HFFc6 (cell line): ENCODE measurements at places on chromosomes 13 and 19.
A peak's percentile ranks its signal among the peaks of the same experiment; 100 is the strongest.

- DNase-seq, result no peak
Measured at GRCh38 chr13:109465148-109465547, 321.2 kb downstream of the IRS2 start.

DNA sequence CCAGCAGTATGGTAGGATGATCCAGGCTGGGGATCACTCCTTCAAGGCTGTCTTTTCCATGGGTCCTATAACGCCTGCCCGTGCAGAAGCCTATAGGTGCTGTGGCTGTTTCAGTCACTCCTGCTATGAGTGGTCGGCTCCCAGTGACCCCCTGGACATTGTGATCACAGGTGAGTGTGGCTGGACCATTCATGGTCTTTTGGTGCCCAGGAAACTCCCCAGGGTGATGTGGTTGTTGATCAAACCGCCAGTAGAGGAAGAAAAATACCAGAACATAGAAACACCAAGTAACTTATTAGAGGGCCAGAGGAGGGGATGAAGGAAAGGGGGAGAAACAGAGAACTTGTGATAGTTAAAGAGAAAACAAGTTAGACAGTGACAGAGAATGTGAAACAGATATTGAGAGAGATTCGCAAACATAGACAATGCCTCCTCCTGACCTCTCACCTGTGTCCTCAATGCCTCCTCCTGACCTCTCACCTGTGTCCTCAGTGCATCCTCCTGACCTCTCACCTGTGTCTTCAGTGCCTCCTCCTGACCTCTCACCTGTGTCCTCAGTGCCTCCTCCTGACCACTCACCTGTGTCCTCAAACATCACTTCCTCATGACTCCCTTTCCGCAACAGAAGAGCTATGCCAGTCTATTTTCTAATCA lies 19.4 kb downstream of the LAIR2 start:
- no peak for DNase-seq

DNA sequence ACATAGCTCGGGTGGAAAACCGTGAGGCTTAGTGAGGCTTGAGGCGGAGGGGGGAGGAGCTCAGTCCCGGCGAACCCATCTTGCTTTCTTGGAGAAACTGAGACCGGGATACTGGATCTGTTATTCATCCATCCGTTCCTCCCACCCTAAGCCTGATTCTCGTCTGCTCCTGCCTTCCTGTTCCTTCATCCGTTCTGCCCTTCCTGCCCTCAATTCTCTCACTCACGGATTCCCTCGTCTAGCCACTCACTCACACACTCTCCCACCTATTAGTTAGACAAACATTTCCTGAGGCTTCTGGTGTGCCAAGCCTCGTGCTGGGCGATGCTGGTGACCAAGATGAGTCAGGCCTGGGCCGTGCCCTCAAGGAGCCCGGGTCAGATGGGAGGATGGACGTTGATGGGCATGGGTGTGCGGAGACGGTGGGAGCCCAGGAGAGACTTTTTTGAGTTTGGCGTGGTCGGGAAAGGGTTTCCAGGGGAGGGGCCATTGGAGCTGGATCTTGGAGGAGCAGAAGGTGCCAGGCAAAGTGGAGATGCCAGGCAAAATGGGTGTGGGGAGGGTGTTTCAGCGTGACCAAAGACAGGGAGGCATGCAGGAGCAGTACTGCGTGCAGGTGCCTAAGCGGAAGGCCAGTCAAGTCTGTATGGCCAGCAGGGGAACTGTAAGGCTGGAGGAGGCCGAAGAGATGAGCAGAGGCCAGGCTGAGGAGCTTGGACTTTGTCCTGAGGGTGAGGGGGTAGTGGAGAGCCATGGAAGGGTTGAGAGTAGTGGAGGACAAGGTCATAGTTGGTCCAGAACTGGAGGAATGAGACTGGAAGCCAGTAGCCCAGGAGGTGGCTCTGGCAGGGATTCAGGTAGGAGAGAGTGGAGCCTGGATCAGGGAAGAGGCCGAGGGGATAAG lies 7.4 kb upstream of the CNFN start:
- no peak for DNase-seq

DNA sequence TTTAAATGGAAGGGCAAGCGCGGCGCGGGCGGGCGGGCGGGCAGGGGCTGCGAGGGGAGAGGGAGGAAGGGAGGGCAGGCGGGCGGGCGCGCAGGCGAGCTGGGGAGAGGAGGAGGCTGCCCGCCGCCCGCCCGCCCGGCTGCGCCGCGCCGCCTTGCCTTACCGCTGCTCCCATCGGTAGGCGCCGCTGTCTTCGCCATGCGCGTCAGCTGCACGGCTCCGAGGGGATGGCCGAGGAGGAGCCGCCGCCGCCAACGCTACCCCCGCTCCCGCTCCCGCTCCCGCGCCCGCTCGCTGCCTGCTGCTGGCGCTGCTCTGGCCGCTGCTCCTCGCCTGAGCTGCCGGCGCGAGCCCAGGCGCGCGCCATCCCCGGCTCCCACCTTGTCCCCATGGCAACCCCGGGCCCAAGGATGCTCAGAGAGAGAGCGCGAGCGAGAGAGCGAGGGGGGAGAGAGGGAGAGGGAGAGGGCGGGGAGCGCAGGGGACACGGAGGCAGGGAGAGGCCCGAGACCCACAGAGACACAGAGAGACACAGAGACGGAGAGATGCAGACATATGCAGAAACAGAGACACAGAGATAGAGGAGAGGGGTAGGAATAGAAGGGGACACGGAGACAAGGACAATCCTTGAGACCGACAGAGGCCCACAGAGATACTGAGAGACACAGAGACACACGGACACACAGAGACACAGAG lies 40.3 kb downstream of the DEDD2 start:
- peak; percentile 72 for DNase-seq

DNA sequence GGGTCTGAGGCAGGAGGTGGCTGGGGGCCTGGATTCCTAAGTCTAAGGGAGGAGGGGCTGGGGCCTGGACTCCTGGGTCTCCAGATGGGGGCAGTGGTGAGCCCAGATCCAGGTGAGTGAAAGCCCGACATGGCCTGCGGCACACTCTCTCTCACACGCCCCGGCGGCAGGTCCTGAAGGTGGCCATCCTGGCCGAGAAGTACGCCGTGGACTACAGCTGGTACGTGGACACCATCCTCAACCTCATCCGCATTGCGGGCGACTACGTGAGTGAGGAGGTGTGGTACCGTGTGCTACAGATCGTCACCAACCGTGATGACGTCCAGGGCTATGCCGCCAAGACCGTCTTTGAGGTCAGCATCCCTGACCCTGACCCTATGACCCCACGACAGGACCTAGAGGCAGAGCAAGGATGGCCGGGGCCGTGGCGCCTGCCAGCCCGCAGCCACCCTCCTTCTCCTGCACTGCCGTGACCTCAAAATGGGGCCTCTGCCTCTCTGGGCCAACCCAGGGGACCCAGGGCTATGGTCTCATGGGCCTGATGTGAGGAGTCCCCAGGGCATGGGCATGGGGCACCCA lies 13.2 kb downstream of the FUZ start:
- DNase-seq, result no peak

DNA sequence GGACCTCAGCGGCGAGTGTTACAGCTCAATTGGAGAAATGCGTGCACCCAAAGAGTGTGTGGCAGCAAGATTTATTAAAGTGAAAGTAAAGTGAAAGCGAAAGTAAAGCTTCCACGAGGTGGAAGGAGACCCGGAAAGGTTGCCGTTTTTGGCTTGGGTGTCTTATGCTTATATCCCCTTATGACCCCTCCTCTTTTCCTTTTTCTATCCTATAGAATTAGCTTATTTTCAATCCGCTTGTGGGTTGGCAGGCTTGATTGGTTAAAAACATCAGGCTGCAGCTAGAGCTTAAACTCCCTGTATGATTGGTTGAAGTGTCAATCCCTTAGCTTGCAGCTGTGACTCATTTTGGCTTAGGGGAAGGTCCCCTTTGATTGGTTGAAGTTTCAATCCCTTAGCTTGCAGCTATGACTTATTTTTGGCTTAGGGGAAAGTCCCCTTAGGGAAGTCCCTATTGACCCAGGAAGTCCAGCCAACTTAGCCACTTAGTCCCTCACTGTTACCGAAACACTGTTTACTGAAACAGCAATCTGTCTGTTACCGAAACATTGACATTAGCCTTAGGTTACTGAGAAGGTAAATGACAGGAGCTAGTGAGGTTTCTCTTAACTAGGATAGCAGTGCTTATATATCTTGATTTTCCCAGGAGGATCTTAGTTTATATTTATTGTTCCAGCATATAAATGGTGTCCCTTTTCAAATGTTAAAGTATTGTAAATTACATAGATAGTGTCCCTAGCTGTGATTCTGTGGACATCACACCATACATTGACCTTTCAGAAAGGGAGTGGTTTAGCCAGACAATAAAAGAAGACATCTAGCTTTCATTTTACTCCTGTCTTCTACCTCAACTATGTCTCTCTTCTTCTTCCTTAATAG lies 575.8 kb downstream of the DACH1 start:
- no peak for DNase-seq

GRCh38 chr19:55206664-55207500 lies 2.4 kb downstream of the PTPRH start:
- DNase-seq, result peak; percentile 77

- DNase-seq, result no peak
Measured at GRCh38 chr19:56291867-56292266, 19.3 kb downstream of the EDDM13 start.

GRCh38 chr19:15584095-15584494 lies 30.9 kb upstream of the CYP4F8 start:
- DNase-seq, result no peak

DNA sequence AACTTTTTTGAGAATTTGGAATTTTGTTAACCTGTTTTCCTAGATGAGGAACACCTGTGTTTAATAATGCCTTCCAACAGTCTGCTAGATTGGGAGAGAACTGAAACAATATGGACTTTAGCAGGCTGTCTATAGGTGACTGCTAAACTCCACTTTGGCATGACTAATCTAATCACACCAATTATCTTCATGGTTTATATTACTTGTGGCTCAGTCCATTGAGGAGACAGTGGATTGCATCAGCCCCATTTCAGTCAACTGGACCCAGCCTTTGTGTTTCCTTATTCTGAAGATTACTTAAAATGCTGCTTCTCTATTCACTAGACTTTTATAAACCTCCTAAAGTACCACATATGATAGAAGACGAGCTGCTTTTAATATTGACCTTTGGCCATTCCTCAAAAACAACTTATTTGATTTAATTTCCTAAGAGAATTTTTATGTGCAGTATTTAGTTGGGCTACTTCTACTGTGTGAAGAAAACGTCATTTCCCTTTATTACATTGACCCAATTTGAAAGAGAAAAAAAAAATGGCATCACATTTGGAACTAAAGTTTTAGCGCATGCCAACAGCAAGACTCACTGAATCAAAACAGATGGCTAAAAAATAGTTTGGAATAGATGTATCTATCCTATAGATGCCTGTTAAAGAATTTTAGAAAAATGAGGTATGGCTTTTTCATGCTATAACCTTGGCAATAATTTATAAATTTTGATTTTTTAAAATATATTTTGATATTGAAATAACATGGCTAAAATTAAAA lies 295.8 kb downstream of the NDFIP2 start:
- peak; percentile 24 for DNase-seq

GRCh38 chr13:100280681-100281080 lies 191.8 kb downstream of the PCCA start:
- DNase-seq, result no peak

- DNase-seq, result no peak
Measured at GRCh38 chr19:38425810-38426466, at the start of gene RASGRP4. RASGRP4 (minus strand) TSS chr19:38426219; CDS start chr19:38426091, 128 bp downstream.

DNA sequence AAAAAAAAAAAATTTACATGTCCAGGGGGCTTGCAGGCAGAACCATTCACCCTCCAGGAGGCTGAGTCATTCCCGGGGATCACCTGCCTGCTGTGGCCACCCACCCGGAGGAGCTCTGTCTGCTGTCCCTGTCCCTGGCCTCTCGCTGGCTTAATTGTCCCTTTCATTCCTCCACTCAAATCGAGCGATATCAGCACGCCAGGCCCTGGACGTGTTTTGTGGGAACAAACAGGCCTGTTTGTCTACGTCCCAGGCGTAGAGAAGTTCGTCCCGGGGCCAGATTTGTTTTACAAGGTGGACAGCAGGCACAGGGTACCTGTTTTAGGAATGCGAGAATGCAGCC lies 21.2 kb downstream of the SULT2B1 start:
- DNase-seq, result no peak

GRCh38 chr13:44191504-44192171 lies 182.0 kb upstream of the SERP2 start:
- DNase-seq, result peak; percentile 61

GRCh38 chr13:112119192-112120030 lies 52.5 kb downstream of the SOX1 start:
- no peak for DNase-seq

DNA sequence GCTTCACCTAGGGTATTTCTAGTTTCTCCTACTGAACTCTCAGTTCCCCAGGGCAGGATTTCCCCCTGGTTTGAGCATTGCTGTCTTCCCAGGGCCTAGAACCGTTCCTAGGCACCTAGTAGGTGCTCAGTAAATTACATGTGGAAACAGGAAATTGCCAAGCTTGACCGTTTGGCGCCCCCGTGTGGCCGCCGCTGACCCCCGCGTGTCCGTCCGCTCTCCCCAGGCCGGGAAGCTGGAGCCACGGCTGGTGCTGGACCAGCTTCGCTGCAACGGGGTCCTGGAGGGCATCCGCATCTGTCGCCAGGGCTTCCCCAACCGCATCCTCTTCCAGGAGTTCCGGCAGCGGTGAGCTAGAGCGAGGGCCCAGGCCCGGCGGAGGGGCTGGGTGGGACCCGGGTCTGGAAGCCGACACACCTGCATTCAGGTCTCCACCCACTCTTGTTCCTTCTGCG lies 55.5 kb downstream of the MYH14 start:
- DNase-seq, result no peak

DNA sequence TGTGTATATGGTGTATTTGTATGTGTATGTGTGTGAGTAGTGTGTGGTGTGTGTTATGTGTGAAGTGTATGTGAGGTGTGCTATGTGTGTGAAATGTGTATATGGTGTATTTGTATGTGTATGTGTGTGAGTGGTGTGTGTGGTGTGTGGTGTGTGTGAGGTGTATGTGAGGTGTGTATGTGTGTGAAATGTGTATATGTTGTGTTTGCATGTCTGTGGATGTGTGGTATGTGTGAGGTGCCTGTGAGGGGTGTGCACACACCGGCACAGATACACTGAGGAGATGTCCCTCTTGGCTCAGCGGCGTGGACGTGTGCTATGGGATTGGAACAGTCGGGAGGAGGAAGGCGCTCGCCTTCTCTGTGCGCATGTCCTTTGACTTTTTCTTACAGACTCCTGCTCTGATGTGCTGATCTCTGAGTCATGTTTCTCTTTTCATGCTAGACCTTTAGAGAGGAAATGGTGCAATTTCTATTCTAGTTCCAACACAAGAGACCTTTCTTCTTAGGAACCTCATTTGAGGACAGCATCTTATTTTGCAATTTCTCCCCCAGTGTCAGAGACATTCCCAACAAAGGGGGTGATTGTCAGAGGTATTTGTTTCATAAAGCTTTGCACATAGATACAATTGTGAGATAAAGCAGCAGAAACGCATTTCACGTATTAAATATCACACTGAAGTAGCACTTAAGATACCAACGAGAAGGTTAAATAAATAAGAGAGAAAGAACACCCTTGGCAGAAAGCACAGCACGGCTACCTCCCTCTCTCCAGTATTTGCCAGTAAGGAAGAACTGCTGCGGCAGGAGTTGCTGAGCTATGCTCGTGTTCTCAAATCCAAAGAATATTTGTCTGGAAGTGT lies 11.3 kb upstream of the TNFRSF19 start:
- peak; percentile 64 for DNase-seq
